NCI-H1436 treated with DMSO at 0.1 percent for 48 hours (cell line): ENCODE measurements at places on chromosomes 2 and 18.

GRCh38 chr18:31610286-31611205, 18.9 kb downstream of the TTR start:
- DNase-seq, result no peak

- DNase-seq, result no peak
Measured at GRCh38 chr2:28193630-28194403, 198.8 kb upstream of the FOSL2 start.

DNA sequence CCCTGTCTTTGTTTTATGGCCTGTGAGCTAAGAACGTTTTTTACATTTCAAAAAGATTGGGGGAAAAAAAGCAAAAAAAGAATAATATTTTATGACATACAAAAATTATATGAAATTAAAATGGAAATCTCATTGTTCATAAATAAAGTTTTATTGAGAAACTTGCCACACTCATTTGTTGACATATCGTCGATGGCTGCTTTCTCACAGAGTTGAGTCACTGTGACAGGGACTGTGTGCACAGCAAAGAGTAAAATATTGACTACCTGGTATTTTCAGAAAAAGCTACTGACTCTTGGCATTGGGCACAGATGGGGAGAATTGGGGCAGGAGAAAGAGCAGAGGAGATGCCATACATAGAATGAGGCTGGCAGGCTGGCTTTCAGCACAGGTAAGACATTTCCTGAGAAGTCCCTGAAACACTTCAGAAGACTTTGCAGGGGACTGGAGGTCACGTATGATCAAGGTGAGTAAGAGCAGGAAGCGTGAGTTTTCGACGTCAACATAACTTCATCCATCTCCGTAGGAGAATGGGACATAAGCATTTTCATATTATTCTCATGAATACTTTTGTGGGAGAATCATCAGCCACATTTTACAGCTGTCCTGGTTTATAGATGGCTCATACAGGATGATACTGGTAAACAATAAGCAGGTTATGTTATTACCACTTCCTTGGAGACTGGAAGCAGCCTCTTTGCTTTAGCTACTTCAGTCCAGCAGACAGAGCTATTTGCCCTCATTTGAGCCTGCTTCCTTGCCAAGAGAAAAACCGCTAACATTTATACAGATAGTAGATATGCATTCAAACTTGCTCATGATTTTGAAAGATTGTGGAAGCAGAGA, 32.5 kb upstream of the PUM2 start:
- DNase-seq, result no peak

GRCh38 chr18:57791911-57792310, 11.2 kb downstream of the ATP8B1 start:
- no peak for DNase-seq

DNA sequence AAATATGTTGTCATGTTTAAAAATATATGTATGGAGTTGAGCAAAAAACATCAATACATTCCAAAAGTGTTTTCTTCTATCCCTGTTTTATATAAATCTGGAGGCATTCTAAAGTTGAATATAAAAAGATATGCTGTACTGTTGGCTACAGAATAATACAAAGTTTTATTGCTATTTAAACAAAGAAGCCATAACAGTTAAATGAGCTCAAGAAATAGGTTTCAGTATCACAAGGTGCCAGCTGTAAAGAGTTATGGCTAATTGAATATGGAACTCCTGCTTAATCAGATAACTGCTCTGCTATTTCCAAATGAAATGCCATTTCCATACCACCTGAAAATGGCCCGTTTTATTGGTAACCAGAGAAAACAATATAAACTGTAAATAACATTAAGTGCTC, 55.0 kb downstream of the LNPK start:
- no peak for DNase-seq

DNA sequence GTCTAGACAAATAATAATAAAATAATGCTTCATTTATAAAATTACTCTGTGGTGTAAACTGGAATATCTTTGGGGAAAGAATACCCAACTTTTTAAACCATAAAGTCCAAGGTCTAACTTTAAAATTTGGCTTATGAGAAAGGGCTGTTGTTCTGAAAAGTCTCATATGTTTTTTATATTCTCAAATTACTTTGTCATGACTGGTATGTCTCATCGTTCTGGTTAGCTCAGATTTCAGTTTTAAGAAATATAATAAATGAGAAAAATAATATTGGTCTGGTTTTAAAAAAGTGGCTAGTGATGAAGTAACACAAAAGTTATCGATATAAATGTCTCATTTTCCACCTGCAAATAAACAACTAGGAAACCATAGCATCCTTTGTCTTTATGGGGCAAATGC, 1658.1 kb downstream of the LRP1B start:
- DNase-seq, result no peak

DNA sequence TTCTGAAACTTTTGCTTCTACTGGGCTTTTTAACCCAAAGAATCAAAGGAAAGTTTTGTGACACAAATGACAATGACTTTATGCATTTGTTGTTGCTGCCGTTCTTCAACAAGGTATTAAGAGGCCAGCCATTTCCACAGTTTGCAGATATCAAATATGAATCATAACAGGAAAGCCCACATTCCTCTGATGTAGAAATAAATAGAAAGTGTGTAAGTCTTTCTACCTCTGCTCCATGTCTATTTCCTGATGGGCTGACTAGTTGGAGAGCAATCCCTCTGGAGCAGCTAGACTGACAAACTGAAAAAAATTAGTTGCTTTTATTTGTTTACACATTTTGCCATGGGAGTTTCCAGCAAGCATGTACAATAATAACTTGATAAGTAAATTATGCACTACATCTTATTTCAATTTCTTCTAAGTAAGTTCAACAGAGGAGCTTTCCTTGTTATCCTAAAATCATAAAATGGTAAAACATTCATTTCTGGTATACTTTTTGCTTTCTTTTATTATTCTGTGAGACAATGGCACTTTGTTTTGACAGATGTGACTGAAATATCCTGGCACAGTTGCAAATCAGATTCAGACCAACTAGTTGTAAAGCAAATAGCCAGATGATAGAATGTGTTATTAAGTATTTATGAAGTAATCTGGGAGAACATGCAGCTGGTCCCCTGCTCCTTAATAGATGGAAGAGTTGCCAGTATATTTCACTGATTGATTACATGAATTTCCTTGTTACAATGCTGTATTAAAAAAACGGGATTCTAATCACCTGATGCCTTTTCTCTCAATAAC, 266.7 kb downstream of the METTL4 start:
- DNase-seq, result no peak

DNA sequence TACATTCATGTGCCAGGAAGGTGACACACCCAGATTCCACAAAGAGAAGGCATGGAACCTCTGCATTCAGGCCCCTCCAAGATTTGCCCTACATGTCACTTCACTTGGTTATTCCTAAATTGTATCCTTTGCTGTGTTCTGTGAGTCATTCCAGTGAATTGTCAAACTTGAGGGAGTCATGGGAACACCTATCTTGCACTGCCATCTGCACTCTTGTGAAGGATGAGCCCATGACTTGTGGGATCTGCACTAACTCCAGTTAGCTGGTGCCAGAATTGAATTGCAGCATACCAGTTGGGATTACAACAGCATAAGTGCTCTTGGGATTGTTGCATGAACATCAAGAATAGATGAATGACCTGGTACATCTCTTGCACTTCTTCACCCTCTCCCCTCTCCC, 1288.0 kb upstream of the ZEB2 start:
- DNase-seq, result no peak

GRCh38 chr2:207167099-207167923, 1.6 kb upstream of the KLF7 start:
- DNase-seq, result no peak

- DNase-seq, result no peak
Measured at GRCh38 chr2:212328712-212329496, 209.7 kb downstream of the ERBB4 start.

- DNase-seq, result no peak
Measured at GRCh38 chr18:73660931-73661856, 486.4 kb downstream of the FBXO15 start.

DNA sequence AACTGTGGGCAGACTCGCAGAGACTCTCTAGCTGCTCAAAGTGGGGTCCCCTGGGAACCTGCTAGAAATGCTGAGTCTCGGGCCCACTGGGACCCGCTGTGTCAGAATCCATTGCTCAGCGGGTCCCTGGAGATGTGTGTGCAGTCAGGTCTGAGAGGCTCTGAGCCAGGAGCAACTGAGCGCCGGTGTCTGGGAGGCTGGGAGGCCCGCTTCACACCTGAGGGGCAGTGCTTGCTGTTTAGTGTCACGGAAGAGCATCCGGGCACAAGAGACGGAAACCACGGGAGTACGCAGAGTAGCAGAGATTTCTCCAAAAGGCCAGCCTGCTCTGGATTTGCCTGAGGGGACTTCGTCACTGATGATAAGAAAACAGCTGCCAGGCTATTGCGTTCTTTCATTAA, 70.1 kb downstream of the EDAR start:
- no peak for DNase-seq
